ENCODE measurements at places on chromosomes 4 and X. TPM values are rescaled to one million over a fixed set of nuclear protein-coding genes. Genes with fewer than 3 reads are reported as not detected.

Gene PSAPL1
- not detected for total RNA-seq

Gene MTMR8
- 0.73 TPM for total RNA-seq

Gene AKAP4
- total RNA-seq: not detected

Gene TNIP3
- not detected for total RNA-seq

Gene TLR7
- 0.92 TPM for total RNA-seq

Gene ING2
- 6.2 TPM for total RNA-seq

Gene GASK1B
- total RNA-seq: 90.6 TPM
